AG08395 (cell line): ENCODE measurements at places on chromosomes 12 and 14.

DNA sequence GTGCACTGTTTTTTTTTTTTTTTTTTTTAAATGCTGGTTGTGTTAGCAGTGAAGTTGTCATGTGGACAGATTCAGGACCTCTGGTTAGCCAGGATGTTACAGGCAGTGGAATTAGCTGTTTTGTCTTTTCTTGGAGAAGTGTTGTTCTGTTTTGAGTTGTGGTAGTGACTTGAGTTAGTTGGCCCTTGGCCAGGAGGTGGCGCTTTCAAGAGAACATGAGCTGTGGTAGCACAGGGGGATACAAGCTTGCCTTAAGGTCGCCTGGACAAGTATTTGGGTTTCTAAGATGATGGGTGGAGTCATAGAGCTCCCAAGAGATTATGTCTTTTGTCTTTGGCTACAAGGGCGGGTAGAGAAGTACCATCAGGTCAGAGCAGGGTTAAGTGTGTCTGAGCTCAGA is 33.3 kb upstream of the CCDC198 start:
- no peak for DNase-seq

DNA sequence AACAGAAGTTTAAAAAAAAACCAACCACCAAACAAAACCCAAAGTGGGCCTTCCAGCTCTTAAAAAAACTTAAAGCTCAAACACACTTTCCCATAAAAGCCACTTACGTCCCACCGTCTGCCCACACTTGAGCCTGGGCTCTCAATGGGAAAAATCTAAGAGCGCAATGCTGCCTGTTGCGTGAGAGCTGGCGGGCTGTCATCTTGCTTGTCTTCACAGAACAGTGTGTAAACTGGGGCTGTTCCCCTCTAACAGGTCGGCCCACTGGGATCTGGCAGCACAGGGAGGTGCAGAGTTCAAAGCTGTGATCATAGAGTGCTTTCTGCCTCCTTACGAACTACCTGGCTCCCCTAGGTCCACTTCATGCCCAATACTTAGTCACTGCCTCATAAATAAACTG is 80.0 kb downstream of the DICER1 start:
- DNase-seq: no peak

DNA sequence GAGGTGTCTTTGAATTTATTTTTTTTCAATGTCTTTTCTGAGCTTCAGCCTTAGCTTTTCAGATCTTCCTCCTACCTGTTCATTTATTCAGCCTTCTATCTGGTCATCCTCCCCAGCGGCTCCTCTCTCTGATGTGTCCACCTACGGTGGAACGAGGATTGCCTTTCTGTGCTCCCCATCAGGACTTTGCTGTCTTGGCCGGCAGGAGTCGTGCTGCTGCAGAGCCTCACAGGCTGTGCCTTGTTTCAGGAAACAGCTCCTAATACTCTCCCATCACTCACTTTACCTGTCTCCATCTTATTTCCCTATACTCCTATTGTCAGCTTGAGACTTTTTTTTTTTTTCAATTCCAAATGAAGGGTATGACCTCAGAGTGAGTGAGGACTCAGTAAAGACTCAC is 76.9 kb downstream of the KICS2 start:
- DNase-seq: no peak

GRCh38 chr12:117968151-117968789 is 520 bp downstream of the KSR2 start:
- no peak for DNase-seq

DNA sequence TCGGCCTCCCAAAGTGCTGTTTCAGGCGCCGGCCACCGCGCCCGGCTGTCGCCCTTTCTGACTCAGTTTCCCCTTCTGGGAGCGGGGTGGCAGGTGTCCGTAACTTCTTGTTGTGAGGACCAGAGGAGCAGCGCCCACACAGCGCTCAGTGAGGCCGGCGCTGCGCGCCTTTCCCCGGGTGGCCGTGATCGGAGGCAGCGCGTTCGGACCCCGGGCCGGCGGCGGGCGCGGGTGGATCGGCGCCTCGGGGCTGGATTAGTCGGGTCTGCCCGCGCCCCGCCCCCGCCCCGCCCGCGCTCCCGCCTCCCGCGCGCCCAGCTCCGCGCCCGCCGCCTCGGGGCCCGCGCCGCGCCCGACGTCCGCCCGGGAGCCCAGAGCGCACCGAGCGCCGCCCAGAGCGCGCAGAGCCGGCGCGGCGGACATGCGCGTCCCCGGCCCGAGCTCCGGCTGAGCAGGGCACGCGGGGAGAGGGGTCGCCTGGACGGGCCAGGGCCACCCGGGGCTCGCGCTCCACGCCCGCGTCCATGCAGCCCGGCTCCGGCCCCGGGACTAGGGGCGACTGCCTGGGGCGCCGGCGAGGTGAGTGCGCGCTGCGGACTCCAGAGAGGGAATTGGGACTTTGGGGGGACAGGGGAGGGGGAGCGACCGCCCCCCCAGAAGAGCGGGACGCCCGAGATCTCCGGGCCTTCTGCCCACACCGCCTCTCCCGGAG is 50.6 kb downstream of the LRCOL1 start:
- peak; percentile 87 for DNase-seq
